ENCODE measurements at places on chromosomes 5 and 9.

DNA sequence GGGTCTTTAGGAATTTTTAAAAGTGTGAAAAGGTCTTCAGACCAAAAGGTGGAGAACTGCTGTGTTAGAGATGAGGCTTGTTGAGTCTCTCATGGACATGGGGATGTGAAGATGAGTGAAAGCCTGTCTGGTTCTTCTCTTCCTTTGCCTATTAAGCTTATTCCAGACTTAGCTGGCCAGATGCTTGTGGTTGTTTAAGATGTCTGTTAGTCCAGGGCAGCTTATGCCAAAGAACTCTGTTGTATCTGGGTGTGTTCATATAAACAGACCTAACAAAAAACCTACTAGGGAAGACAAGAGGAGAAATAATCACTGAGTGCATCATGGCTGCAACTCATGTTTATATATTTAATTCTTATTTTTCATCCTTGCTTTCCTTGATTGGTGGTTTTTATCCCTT lies 57.5 kb upstream of the NCS1 start:
- no peak overlapping the region for H3K4me3 ChIP-seq
- no peak for DNase-seq
- H3K36me3 ChIP-seq: peaks cover 42% of the 10 kb centered on the region

DNA sequence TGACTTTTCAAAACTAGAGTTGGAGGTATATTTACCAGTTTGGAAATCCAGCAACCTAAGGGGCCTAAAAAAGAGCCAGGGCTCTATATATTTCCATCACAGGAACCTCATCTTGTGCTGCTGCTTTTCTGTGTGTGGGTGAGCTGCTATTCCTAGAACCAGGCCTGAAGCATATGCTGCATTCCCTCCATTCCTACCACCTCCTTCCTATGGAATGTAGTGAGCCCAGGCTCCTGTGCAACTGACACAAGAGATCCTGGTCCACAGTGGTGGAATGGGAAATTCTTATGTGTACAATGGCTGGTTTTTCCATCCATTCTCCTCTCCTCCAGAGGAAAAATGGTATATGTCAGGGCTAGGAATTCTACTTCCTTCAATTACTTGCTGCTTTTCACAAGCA lies 39.1 kb downstream of the SPEF2 start:
- peaks cover 7% of the 10 kb centered on the region for H3K36me3 ChIP-seq
- no peaks in the 10 kb centered on the region for H3K4me1 ChIP-seq
- no peak overlapping the region for H3K4me3 ChIP-seq

DNA sequence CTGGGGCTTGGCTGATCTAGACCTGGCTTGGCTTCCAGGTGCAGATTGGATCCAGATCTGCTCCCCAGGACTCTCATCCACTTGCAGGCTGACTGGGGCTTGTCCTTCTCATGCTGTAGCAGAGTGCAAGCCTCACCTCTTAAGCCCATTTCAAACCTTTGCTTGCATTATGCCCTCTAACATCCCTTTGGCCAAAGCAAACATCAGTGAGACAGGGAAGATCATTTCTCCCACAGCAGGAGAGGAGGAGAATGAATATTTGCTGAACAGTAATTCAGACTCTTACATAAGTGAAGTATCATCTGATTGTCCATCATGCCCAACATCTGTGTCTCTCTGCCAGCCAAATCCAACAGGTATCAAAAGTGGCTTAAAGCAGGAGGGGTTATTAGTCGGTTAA lies 194.9 kb downstream of the C9orf152 start:
- DNase-seq: no peak
- no peak overlapping the region for H3K27ac ChIP-seq
- H3K4me3 ChIP-seq: no peak overlapping the region
- H3K36me3 ChIP-seq: no peaks in the 10 kb centered on the region
- H3K4me1 ChIP-seq: peaks cover 4% of the 10 kb centered on the region

GRCh38 chr9:93303806-93304573 lies 120.1 kb downstream of the WNK2 start:
- no peak overlapping the region for H3K4me3 ChIP-seq
- H3K27me3 ChIP-seq: no peaks in the 10 kb centered on the region
- peaks cover 3% of the 10 kb centered on the region for H3K36me3 ChIP-seq
- H3K4me1 ChIP-seq: peaks cover 67% of the 10 kb centered on the region

GRCh38 chr5:104375345-104375744 lies 812.8 kb upstream of the NUDT12 start:
- H3K36me3 ChIP-seq: no peaks in the 10 kb centered on the region
- no peaks in the 10 kb centered on the region for H3K27me3 ChIP-seq
- no peaks in the 10 kb centered on the region for H3K4me1 ChIP-seq
- no peak overlapping the region for H3K27ac ChIP-seq

DNA sequence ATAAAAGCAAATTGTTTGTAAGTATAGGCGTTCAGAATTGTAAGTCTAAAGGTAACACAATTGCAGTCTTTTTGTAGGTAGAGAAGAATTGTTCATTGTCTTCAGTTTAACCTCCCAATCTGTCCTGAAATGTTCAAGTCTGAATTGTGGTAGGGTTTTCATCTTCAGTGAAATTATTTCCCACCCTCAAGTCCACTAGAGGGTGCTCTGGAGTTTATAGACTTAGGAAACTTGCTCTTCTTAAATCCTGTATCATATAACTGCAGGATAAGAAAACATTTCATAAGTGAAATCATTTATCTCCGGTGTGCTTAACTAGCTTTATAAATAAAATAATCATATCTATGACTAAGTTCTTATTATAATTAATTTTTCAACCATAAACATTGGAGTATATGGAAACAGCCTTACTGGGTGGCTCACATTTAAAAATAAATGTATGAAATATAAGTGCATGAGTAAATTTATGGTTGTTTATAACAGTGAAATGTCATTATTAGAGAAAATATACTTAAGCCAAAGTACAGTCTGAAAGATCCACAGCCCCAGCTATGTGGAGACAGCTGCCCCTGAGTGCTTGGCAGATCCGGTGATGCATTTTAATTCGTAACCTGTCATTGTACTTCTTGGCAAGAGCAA lies 182.4 kb upstream of the OTULINL start:
- DNase-seq: no peak
- peaks cover 46% of the 10 kb centered on the region for H3K36me3 ChIP-seq
- H3K27ac ChIP-seq: peak overlapping the region; percentile 43
- peaks cover 18% of the 10 kb centered on the region for H3K4me1 ChIP-seq

DNA sequence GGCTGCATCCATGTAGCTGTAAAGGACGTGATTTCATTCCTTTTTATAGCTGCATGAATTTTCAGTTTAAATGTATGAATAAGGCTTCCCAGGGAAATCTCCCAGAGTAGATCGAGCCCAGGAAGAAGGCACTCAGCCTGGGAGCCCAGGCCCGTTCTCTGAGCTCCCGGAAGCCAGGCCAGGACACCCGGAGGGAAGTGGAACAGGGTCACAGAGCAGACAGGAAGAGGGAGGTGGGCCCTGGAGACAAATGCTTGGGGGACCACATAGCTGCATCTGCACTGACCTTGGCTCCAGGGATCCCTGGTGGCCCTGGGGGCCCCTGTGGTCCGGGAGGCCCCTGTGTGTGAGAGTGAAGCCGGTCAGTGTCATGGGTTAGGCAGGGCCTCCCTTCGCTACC lies 19.7 kb upstream of the PHYKPL start:
- no peak overlapping the region for H3K4me3 ChIP-seq
- peaks cover 16% of the 10 kb centered on the region for H3K4me1 ChIP-seq
- H3K27me3 ChIP-seq: no peaks in the 10 kb centered on the region

DNA sequence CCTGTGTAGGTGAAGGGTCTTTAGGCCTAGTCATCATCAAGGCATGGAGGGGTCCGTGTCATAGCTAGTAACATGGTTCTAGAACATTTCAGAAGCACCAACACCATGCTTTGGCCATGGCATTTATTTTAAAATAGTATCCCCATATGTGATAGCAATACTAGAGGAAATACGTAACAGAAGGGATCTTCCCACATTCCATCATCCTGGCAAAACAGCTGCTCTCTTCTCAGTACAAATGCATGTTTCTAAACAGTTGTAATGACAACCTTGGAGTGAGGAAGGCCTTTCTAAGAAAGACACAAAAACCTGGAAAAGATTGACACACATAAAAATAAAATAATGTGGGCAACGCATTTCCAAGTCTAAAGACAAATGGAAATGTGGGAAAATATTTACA lies 97.6 kb downstream of the GADD45G start:
- H3K27ac ChIP-seq: no peak overlapping the region
- H3K27me3 ChIP-seq: no peaks in the 10 kb centered on the region
- H3K4me1 ChIP-seq: peaks cover 12% of the 10 kb centered on the region
- no peak overlapping the region for H3K4me3 ChIP-seq

DNA sequence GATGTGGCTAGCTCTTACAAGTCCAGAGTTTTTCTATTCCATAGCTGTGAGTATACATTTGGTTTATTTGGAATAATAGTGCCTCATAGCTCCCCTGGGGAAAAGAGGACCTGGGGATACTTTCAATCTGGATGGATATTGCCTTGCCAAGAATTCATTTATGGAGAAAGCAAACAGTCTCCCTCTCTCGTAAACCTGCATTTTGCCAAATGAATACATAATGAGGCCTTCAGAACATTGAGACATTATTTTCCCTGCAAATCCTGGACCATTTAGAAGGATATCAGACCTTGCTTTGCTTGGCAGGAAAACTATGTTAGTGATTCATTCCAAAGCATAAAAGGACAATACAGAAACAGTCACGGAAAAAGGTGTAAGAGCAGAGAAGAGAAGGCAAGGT lies 569.6 kb upstream of the BRINP1 start:
- no peak overlapping the region for H3K27ac ChIP-seq
- DNase-seq: no peak
- peaks cover 24% of the 10 kb centered on the region for H3K27me3 ChIP-seq
- no peaks in the 10 kb centered on the region for H3K36me3 ChIP-seq

GRCh38 chr9:38035873-38036272 lies 33.2 kb downstream of the SHB start:
- no peaks in the 10 kb centered on the region for H3K36me3 ChIP-seq
- H3K27ac ChIP-seq: no peak overlapping the region
- no peak for DNase-seq
- H3K4me3 ChIP-seq: no peak overlapping the region
- H3K27me3 ChIP-seq: no peaks in the 10 kb centered on the region

GRCh38 chr5:179485845-179486575 lies 64.3 kb upstream of the RUFY1 start:
- no peak for DNase-seq
- H3K4me3 ChIP-seq: no peak overlapping the region
- no peaks in the 10 kb centered on the region for H3K4me1 ChIP-seq

DNA sequence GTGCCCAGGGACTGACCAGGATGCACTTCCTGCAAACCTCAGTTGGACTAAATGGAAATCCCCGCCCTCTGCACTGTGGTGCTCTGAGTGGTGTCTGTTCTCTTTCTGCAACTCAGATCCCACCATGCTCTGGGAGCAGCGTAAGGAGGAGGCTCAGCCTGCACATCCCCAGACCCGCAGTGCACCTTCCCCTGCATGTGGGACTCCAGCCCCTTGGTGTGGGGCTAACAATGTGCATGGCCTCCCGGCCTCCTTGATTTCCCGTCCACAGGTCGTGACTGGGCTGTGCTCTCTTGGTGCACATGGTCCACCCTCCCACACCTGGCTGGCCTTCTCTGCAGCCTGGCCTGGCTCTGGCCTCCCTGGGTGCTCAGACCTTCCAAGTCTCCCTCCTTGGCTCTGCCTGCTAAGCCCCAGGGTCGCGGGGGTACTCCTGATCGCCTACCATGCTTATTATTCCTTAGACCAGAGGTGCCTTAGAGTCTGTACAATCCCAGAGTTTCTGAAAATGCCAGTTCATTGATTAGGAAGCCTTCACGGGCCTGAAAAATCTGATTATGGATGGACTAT lies 397.5 kb downstream of the IRX2 start:
- H3K4me3 ChIP-seq: no peak overlapping the region
- no peaks in the 10 kb centered on the region for H3K36me3 ChIP-seq
- no peak for DNase-seq
- H3K27ac ChIP-seq: no peak overlapping the region
- H3K27me3 ChIP-seq: peaks cover 12% of the 10 kb centered on the region

- no peak overlapping the region for H3K27ac ChIP-seq
- peaks cover 48% of the 10 kb centered on the region for H3K4me1 ChIP-seq
- H3K4me3 ChIP-seq: no peak overlapping the region
- H3K36me3 ChIP-seq: no peaks in the 10 kb centered on the region
- no peak for DNase-seq
These were observed 80.3 kb downstream of the ZSWIM6 start for GRCh38 chr5:61412361-61412760.

GRCh38 chr5:56984445-56984844 lies 32.5 kb upstream of the MIER3 start:
- no peak overlapping the region for H3K27ac ChIP-seq
- H3K4me3 ChIP-seq: no peak overlapping the region
- peaks cover 10% of the 10 kb centered on the region for H3K27me3 ChIP-seq
- no peak for DNase-seq
- H3K4me1 ChIP-seq: no peaks in the 10 kb centered on the region

DNA sequence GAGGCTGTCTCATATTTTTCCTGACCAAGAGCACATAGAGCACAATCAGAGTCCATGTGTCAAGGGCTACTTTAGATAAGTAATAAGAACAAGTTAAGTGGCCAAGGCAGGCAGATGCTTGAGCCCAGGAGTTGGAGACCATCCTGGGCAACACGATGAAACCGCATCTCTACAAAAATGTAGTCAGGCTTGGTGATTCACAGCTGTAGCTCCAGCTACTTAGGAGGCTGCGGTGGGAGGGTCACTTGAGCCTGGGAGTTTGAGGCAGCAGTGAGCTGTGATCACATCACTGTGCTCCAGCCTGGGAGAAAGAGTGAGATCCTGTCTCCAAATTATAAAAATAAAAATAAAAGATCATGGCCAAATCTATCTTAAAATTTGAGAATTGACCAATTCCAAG lies 767.9 kb upstream of the CTNND2 start:
- H3K4me1 ChIP-seq: no peaks in the 10 kb centered on the region
- H3K27me3 ChIP-seq: no peaks in the 10 kb centered on the region
- no peak for DNase-seq
- H3K4me3 ChIP-seq: no peak overlapping the region
- H3K27ac ChIP-seq: no peak overlapping the region

DNA sequence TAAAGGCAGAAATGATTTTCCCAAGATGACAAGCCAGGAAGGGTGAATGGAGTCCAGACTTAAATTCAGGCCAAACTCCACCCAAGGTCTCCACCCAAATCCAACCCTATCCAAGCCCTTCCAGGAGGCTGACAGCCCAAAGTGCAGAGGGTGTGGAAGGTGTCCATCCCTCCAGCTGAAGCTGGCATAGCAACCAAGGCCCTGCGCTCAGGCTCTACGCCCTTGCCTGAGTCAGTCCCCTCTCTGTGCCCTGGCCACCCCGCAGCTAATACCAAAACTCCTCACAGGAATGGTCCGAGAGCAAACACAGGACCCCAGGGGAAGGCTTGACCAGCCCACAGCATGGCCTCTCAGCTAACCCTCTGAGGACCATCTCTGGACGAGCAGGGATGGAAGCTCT lies 2.1 kb downstream of the SEPTIN8 start:
- peaks cover 80% of the 10 kb centered on the region for H3K4me1 ChIP-seq
- H3K27me3 ChIP-seq: no peaks in the 10 kb centered on the region
- no peak for DNase-seq
- no peaks in the 10 kb centered on the region for H3K36me3 ChIP-seq

GRCh38 chr9:18495065-18495464 lies 21.1 kb downstream of the ADAMTSL1 start:
- H3K4me3 ChIP-seq: no peak overlapping the region
- H3K27ac ChIP-seq: no peak overlapping the region
- no peaks in the 10 kb centered on the region for H3K27me3 ChIP-seq

GRCh38 chr9:132485393-132485792 lies 75.4 kb downstream of the CFAP77 start:
- DNase-seq: no peak
- H3K4me3 ChIP-seq: no peak overlapping the region
- no peak overlapping the region for H3K27ac ChIP-seq
- no peaks in the 10 kb centered on the region for H3K36me3 ChIP-seq
- H3K4me1 ChIP-seq: no peaks in the 10 kb centered on the region

- H3K36me3 ChIP-seq: no peaks in the 10 kb centered on the region
- no peaks in the 10 kb centered on the region for H3K27me3 ChIP-seq
- H3K4me3 ChIP-seq: peak overlapping the region; percentile 15
These were observed 10.4 kb downstream of the SHB start for GRCh38 chr9:38058452-38059232.
